ENCODE measurements at places on chromosomes 5 and 9. TPM values are rescaled to one million over a fixed set of nuclear protein-coding genes. Genes with fewer than 3 reads are reported as not detected.

DNA sequence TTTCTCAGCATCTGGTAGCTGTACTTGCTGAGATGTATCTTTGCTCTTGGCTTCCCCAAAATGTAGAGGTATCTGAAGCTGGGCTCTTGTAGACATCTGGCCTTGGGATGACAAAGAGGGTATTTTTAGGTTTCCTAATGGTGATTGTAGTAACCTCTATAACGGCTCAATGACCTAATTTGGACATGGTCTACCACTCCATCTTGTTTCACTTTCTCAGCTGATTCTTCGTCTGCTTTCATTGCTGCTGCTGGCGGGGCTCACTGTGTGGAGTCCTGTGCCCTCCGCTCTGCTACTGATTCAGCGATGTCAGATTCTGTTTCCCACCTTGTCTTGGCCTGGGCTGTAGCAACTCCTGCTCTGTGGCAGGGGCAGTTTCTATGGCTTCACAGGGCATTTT, 12.7 kb upstream of the MARCHF11 start:
- no peak for DNase-seq

DNA sequence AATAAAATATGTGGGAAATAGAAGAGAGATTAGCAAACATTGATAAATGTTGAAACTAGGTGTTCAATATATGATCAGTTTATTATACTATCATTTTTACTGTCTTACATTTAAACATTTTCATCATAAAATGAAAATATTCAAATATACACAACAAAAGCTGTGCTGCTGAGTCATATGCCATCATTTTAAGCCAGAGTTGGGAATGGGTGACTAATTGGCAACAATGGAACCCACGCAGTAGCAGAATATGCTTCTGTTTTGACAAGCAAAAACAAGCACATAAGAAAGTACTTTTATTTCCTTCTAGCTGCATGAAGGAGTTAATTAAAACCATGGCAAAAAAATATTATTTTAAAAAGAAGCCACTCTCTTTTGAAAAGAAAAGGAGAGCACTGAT, 340.0 kb upstream of the EDIL3 start:
- peak; percentile 0 for DNase-seq

- DNase-seq = no peak
These were observed 45.6 kb downstream of the PIK3R1 start for GRCh38 chr5:68261169-68261568.

Gene NPM1
- polyA plus RNA-seq = 566 TPM

DNA sequence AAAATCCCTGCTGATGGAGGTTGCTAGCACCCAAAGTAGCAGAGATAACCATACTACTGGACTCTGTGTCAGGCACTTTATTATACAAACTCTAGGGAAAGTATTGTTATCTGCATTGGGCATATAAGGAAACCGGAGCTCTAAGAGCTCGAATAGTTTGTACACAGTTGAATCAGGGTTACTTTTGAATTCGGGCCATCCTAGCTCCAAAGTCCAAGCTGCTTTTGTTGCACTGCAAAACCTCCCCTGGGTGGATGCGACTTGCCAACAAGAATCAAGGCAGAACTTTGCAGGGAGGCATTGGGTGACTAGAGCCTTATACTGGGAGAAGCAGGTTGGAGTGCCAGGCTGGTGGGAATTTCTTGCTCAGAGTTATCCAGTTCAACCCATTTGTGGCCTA, 435.1 kb downstream of the SPATA31D1 start:
- no peak for DNase-seq

- peak; percentile 29 for DNase-seq
These were observed 60.6 kb downstream of the PAM start for GRCh38 chr5:102815540-102816332.

DNA sequence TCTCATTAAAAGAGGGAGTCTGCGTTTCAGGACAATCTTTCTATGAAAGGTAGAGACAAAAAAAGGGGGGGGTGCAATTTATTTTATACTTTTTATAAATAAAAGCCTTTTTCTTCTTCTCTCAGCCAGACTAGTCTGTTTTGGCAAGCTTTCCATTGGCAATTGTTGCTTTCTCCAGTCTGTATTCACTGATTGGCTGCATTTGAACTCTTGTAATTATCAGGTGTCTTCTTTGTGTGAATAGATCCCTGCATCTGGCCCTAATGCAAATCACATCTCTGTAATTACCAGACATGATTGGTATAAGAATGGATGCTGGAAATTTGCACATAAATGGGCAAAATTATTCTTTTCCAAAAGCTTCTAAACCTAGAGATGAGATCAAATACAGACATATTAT, 7.6 kb upstream of the EQTN start:
- no peak for DNase-seq

DNA sequence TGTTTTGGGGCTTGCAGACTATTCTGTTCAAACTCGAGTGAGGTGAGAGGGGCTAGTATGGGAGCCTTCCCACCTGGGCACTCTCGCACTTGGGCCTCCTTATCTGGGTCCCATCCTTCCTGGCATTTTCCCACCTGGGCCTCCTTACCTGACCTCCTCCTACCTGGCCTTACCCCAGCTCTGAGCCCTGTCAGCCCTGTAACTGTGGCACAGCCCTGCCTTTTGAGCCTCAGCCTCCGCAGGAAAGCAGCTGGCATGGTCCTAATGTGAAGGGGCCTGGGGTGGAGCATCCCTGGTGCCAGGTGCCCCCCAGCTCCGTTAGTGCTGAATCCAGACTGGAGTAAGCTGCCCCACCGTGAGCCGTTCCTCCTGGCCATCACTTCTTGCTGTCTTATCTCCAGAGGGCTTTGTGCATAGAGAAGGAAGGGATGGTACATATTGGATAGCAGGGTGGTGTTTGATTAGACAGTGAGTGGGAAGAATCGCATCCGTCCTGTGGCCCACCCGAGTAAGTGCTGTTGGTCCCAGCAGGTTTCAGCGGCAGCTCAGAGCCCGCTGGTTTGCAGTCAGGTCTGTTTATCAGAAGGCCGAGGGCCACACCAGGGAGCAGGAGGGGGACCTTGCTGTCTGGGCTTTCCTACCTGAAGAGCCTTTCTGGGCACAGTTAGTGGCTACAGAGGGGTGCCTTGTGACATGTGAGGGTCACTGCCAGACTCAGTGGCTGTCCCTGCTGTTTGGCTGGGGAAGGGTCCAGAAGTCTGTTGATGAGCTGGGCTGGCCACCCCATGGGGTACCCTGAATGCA, 76.5 kb downstream of the WNK2 start:
- DNase-seq = no peak

Gene FAM163B
- polyA plus RNA-seq = not detected

Gene GARIN3
- polyA plus RNA-seq = not detected

DNA sequence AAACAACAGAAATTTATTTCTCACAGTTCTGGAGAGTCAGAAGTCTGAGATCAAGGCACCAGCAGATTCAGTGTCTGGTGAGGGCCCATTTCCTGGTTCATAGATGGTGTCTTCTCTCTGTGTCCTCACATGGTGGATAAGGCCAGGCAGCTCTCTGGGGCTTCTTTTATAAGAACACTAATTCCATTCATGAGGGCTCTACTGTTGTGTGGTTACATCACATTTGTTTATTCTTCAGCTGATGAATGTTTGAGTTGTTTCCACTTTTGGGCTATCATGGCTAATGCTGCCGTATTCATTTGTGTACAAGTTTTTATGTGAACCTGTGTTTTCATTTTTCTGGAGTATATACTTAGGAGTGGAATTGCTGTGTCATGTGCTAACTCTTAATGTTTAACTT, 35.2 kb downstream of the DDX4 start:
- DNase-seq = no peak

DNA sequence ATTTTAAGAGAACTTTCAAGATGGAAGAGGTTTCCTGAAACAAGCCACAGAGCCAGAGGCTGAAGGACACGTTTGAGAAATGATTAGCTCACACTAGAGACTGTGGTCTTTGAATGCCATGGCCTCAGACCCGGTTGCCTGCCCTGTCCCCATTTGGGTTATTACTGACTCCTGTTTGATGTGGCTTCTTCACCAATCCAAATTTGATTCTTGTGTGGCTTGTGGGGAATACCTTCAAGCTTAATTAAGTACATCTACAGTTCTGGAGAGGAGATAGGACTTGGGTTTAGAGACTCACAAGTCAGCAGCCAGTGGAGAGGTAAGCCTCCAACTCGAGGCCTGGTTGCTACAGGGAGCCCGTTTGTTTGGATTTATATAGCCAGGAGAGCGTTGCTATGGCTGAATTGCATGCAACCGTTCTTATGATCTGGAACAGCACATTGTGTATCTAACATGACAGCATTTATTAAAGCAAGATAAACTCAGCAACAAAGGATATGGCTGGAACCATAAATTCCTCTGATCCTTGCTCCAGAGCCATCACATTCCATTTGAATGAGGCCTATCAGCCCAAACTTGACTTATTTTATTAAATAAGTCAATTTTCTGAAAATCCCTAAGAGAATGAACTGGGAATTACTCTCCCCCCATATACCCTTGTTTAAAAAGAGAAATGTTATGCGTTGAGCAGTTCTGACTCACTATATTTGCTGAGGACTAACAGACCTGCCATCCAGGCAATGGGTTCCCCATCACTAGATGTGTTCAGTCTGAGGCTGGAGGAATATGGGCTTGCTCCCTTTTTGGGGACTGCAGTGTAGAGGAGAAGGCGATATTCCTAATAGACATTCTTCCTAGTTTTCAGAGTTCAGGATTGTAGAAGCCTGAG, 88.4 kb upstream of the TNFSF8 start:
- DNase-seq = peak; percentile 85

DNA sequence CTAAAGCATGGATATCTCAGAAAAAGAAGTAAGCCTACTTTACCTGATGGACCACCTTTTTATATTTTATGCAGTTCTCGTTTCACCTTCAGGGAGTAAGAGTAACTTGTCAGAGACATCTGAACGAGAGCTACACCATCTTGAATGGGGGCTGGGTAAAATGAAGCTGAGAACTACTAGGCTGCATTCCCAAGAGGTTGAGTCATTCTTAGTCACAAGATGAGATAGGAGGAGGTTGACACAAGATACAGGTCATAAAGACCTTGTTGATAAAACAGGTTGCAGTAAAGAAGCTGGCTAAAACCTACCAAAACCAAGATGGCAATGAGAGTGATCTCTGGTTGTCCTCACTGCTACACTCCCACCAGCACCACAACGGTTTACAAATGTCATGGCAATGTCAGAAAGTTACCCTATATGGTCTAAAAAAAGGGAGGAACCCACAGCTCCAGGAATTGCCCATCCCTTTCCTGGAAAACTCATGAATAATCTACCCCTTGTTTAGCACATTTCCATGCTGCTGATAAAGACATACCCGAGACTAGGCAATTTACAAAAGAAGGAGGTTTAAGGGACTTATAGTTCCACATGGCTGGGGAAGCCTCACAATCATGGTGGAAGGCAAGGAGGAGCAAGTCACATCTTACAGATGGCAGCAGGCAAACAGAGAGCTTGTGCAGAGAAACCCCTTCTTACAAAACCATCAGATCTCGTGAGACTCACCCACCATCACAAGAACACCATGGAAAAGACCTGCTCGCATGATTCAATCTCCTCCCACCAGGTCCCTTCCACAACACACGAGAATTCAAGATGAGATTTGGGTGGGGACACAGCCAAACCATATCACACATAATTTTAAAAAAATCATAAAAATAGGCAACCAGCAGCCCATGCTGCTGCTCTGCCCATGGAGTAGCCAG, 62.5 kb downstream of the GIN1 start:
- no peak for DNase-seq

DNA sequence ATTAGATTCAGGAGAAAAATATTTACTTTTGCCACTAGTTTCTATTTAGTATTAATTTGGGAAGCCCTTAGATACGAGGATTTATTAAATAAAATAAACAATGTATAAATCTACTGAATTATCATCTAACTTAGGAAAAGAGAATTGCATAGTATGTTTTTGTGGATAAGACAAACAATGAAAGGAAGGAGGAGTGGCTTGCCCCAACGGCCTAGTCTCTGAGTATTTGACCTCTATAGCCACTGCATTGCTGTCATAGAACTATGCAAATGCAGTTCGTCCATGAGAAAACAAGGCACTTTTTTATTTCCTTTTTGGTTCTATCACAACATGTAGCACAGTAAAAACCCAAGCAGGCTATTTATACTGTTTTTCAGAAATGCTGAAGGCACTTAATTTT, 321.2 kb upstream of the CCNH start:
- DNase-seq = no peak

DNA sequence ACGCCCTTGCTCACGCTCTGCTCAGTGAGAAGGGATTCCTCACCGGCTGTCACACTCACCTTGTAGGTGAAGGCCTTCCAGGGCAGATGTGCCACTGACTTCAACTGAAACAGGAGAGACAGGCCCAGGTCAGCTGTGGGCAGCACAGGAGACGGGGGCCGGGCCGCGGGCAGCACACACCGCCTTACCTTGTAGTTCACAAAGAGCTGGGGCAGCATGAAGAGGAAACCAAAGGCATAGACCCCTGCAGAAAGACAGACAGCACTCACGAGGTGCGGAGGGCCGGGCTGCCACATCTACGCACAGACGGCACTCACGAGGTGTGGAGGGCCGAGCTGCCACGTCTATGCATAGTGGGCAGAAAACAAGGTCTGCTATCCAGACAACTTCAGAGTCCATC, 23.3 kb downstream of the CLPTM1L start:
- no peak for DNase-seq

- peak; percentile 14 for DNase-seq
These were observed 35.9 kb upstream of the UBAP2 start for GRCh38 chr9:34084562-34084961.

- no peak for DNase-seq
These were observed 21.2 kb upstream of the PCSK5 start for GRCh38 chr9:75869236-75869635.

GRCh38 chr5:99926463-99926862, 608.7 kb upstream of the FAM174A start:
- DNase-seq = no peak

GRCh38 chr9:99253772-99254431, 31.8 kb downstream of the SEC61B start:
- no peak for DNase-seq

All from GM23248 (cell line).